Body of pancreas (tissue), 4 donors: ENCODE measurements at places on chromosomes 2 and 18.

DNA sequence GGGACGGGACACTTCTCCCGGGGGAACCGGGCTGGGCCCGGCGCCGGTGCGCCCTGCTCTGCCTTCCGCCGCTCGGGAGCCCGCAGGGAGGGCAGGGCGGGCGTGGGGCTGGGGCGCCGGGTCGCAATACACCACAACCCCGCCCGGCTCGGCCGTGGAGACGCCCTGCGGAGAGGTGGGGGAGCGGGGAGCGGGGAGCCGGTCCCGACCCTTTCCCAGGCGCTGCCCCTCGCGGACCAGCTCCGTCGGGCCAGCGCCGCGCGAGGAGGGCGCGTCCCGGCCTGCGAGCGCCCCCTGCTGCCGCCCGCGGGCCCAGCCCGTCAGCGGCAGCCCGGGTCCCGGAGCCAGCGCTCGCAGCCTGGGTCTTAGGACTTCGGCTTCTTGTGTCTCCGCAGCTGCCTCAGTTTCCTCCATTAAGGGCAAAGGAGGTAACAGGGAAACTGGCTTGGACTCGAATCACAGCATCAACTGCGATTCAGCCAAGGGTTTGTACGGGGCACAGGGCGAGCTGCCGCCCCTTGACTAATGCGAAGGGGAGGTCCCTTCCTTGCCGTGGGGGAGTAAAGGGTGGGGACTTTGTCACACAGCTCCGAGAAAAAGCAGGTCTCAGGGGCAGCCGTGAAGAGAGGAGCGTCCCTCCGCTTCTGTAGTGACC, 635 bp upstream of the ADRA2B start:
- DNase-seq: peak; percentile 57

GRCh38 chr18:7987284-7987976, 420.3 kb downstream of the PTPRM start:
- DNase-seq: no peak

DNA sequence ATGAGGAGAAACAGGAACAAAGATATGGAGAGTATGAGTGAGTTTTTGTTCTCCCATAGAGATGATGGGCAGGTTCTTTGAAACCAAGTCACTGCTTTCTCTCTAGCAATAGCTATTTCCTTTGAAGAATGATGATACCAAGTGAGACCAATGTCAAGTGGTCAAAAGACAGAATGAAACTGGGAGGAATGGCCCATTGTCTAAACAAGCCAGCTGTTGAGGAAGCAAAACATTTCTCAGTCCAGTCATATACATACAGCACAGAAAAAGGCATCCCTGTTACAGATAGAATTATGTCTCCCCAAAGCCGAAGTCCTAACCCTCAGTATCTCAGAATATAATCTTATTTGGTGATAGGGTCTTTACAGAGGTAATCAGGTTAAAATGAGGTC, 66.1 kb upstream of the EPC2 start:
- no peak for DNase-seq

GRCh38 chr2:234725528-234726264, 226.1 kb upstream of the SH3BP4 start:
- no peak for DNase-seq

- DNase-seq: peak; percentile 2
Measured at GRCh38 chr2:240412975-240413812, 22.3 kb upstream of the GPC1 start.
